ENCODE measurements at places on chromosomes 3 and 15.

GRCh38 chr3:120824613-120825012, 82.1 kb downstream of the GTF2E1 start:
- H3K27ac ChIP-seq: no peak overlapping the region
- H3K36me3 ChIP-seq: no peaks in the 10 kb centered on the region
- H3K4me1 ChIP-seq: no peaks in the 10 kb centered on the region
- H3K4me3 ChIP-seq: no peak overlapping the region
- DNase-seq: no peak

DNA sequence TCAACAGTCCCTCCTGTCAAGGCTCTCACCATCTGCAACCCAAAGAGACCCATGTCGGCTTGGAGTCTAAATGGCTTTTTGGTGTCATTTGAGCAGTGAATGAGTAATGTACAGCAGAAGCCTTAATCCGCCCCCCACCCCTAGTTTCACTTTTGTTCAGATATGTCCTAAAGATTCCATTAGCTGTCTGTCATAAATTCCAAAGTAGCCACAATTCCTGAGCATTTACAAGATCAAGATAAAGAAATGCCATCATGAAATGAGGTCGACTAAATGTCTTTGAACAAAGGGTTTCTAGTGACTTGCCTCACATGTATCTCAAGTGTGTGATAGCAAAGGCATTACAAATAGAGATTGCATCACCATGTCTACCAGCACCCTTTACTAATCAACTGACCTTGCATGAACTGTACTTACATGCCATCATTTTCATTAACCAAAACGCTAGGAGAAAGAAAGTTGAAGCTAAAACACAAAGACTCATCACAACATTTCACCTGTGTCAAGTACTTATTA, 123.8 kb upstream of the PHLDB2 start:
- H3K4me1 ChIP-seq: peaks cover 52% of the 10 kb centered on the region
- no peak for DNase-seq
- peak overlapping the region; percentile 90 for H3K27ac ChIP-seq
- no peaks in the 10 kb centered on the region for H3K36me3 ChIP-seq
- H3K27me3 ChIP-seq: no peaks in the 10 kb centered on the region

DNA sequence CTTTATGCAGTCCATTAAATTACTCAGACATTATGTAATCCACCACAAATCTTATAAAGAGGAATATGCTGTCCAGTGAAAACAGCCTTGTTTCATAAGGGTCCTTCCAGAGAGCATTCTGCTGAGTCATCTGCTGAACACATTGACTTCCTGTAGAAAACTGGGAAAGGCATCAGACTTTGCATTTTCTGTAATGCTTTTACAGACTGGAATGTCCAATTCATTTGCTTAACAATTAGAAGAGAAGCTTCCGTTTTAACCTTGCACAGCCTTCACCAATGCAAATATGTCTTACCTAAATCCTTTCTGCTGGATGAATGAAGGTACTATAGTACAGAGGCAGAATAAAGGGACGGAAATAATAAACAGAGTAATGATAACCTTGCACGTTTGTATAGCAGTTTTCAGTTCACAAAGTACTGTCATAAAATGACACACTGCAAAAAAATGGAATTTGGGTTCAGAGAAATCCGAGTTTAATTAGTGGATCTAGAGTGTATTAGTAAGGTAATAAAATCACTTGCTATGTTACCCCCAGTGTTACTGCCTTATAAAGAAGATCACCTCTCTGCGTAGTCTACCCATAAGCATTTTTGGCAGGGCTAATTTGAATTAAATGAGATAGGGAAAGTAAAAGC, 301.5 kb downstream of the PYDC2 start:
- DNase-seq: no peak
- H3K27ac ChIP-seq: no peak overlapping the region
- H3K4me3 ChIP-seq: no peak overlapping the region
- no peaks in the 10 kb centered on the region for H3K4me1 ChIP-seq
- H3K27me3 ChIP-seq: no peaks in the 10 kb centered on the region

DNA sequence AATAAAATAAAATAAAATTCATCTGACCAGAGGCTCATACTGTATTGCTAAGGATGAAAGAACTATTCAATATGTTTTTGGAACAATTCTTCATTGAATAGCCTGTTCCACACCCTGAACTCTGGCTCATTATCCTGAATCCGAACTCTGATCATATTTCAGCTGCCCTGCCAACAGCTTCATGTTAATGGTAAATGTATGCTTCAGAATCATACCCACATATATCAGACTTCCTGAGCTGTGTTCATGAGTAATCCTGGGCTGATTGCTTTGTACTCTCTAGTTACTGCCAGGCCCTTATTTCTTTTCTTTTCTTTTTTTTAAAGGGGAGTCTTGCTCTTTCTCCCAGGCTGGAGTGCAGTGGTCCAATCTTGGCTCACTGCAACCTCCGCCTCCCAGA, 11.8 kb downstream of the INO80 start:
- H3K4me1 ChIP-seq: peaks cover 14% of the 10 kb centered on the region
- peaks cover 14% of the 10 kb centered on the region for H3K36me3 ChIP-seq
- no peak for DNase-seq
- H3K27me3 ChIP-seq: no peaks in the 10 kb centered on the region
- no peak overlapping the region for H3K27ac ChIP-seq

GRCh38 chr3:172622916-172623700, 87.8 kb downstream of the NCEH1 start:
- no peak overlapping the region for H3K27ac ChIP-seq
- H3K4me1 ChIP-seq: peaks cover 15% of the 10 kb centered on the region
- no peaks in the 10 kb centered on the region for H3K36me3 ChIP-seq
- DNase-seq: peak; percentile 27
- no peak overlapping the region for H3K4me3 ChIP-seq

DNA sequence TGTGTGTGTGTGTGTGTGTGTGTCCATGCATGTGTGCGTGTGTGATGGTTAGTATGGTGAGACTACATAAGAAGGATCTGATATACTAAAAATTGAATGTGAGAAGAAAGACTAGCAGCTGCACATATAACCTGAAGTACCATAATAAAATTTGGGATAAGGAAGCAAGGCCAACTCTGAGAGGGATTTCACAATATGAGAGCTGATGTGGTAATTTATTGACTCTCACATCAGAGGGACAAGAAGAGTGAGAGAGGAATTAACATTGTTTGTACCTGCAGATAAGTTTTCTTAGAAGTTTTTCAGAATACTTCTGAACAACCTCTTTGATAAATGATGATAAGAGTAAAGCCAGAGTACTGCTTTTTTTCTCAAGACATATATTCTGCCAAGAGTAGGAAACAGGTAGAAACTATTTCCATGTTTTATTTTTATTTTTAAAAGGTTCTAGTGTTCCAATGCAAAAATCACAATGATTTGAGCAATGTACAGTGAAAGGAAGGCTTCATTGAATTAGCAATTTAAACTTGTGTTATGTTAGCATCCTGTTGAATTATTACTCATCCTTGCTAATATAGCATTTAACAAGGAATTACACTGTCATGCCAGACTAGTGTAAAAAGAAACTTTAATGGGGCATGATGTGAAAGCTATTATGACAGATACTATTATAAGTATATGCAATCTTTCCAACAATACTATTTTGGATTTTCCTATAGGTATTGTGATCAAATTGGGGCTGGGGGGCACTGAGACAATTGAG, 415.5 kb upstream of the ARPP21 start:
- no peak overlapping the region for H3K27ac ChIP-seq
- no peaks in the 10 kb centered on the region for H3K36me3 ChIP-seq
- no peak for DNase-seq
- no peaks in the 10 kb centered on the region for H3K4me1 ChIP-seq
- no peaks in the 10 kb centered on the region for H3K27me3 ChIP-seq
- no peak overlapping the region for H3K4me3 ChIP-seq

All from heart right ventricle (tissue), 16 donors.